ENCODE measurements at places on chromosomes 12 and 14. TPM values are rescaled to one million over a fixed set of nuclear protein-coding genes. Genes with fewer than 3 reads are reported as not detected.

The GPHB5 gene
- total RNA-seq: not detected

The ADAMTS20 gene
- 0.09 TPM for total RNA-seq

The PELI2 gene
- total RNA-seq: 21.1 TPM

The OTUB2 gene
- 0.52 TPM for total RNA-seq

The ACOT4 gene
- 0.76 TPM for total RNA-seq

The SPIC gene
- 7.0 TPM for total RNA-seq

The ESRRB gene
- 0.47 TPM for total RNA-seq

The GALNT8 gene
- 0.61 TPM for total RNA-seq

The TSPAN11 gene
- 0.85 TPM for total RNA-seq

The NCKAP5L gene
- total RNA-seq: 5.6 TPM

The STX2 gene
- 8.8 TPM for total RNA-seq

The ZNF140 gene
- total RNA-seq: 22.0 TPM

The ADAM21 gene
- 0.05 TPM for total RNA-seq

The PIP4K2C gene
- 8.5 TPM for total RNA-seq

The EML5 gene
- total RNA-seq: 1.2 TPM

The KERA gene
- total RNA-seq: 0.05 TPM

The RNF212B gene
- total RNA-seq: 0.05 TPM

The CHURC1 gene
- 93.7 TPM for total RNA-seq

The MYL2 gene
- total RNA-seq: 0.42 TPM

The MYBPC1 gene
- 4.6 TPM for total RNA-seq

The PSMC1 gene
- total RNA-seq: 138 TPM

The SSPN gene
- 4.0 TPM for total RNA-seq

The PPM1H gene
- 3.6 TPM for total RNA-seq

The GLS2 gene
- 1.0 TPM for total RNA-seq

Measured in thymus (tissue), 14 donors.